ENCODE measurements at places on chromosomes 13 and 19.

- DNase-seq = no peak
Measured at GRCh38 chr19:35392742-35393715, 22.2 kb downstream of the GPR42 start.

- no peak for DNase-seq
Measured at GRCh38 chr13:76813000-76813691, 73.1 kb downstream of the KCTD12 start.

- peak; percentile 95 for DNase-seq
Measured at GRCh38 chr19:2702170-2703076, at the start of gene GNG7. GNG7 (minus strand) TSS chr19:2702694; CDS start chr19:2520688, 182,006 bp downstream.

- no peak for DNase-seq
Measured at GRCh38 chr13:37194428-37194861, 89.0 kb upstream of the CSNK1A1L start.

DNA sequence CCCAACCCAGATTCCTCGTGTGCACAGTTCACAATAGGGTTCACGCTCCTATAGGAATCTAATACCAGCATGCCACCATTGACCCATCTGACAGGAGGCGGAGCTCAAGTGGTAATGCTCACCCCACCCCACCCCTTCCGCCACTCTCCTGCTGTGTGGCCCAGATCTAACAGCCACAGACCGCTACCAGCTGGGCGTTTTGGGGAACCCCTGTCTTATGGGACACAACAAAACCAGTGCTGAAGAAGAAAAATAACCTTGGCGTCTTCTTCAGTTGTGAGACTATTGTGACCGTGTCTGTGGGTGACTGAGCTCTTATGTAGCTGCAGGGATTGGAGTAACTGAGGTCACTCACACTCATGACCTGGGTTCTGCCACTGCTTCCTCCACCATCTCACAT is 5.2 kb upstream of the OR10H1 start:
- DNase-seq = no peak

DNA sequence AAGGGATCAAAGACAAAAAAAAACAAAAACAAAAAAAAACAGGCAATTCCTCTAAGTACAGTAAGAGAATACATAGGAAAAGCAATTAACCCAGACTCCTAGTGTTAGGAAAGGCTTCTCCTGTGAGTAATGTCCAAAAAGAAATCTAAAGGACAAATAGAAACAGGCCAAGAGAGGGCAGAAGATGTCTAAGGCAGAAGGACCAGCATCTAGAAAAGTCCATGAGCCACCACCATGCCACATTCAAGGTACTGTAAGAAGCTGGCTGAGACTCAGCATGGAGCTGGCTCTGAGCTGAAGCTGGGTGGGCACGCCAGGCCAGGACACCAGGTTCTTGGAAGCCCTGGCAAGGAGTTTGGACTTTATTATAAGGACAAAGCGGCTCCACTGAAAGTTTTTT is 118.1 kb upstream of the FRY start:
- DNase-seq = no peak

GRCh38 chr19:57239982-57240310 is 486 bp upstream of the ZNF805 start:
- DNase-seq = no peak

- no peak for DNase-seq
Measured at GRCh38 chr13:20633802-20634201, 66.8 kb downstream of the IFT88 start.

GRCh38 chr13:28026508-28026907 is 38.0 kb upstream of the URAD start:
- no peak for DNase-seq

- DNase-seq = no peak
Measured at GRCh38 chr13:111963031-111963430, 103.9 kb upstream of the SOX1 start.

DNA sequence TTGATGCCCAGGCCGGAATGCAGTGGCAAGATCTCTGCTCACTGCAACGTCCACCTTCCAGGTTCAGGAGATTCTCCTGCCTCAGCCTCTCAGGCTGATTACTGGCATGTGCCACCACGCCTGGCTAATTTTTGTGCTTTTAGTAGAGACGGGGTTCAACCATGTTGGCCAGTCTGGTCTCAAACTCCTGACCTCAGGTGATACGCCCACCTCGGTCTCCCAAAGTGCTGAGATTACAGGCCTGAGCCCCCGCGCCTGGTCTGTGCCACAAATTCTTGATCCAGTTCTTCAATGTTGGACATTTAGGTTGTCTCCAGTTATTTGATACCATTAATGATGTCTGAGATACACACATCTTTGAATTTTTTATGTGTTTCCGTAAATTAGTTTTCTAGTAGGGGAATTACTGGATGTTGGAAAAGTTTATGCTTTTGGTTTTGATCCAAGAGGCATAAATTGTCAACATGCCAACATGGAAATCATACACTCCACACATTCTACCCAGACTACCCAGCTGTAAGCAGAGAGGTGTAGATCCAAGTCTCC is 525 bp upstream of the COG3 start:
- DNase-seq = no peak

DNA sequence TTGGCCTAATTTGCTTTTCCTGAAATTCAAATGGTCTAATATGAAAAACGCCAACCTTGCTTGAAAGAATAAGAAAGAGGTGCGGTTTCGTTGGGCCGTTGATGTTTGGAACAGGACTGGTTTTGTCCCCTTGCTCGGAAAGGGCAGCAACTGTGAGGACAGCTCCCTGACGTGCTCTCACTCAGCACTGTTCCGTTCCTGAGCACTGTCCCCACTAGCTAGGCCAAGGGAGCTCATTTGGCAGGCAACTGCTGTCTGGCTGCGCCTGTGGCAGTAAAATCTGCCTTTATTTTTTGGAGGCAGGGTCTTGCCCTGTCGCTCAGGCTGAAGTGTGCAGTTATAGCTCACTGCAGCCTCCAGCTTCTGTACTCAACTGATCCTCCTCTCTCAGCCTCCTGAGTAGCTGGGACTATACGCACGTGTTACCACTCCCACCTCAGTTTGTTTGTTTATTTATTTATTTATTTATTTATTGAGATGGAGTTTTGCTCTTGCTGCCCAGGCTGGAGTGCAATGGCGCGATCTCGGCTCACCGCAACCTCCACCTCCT is 4.5 kb downstream of the LDLR start:
- DNase-seq = no peak

DNA sequence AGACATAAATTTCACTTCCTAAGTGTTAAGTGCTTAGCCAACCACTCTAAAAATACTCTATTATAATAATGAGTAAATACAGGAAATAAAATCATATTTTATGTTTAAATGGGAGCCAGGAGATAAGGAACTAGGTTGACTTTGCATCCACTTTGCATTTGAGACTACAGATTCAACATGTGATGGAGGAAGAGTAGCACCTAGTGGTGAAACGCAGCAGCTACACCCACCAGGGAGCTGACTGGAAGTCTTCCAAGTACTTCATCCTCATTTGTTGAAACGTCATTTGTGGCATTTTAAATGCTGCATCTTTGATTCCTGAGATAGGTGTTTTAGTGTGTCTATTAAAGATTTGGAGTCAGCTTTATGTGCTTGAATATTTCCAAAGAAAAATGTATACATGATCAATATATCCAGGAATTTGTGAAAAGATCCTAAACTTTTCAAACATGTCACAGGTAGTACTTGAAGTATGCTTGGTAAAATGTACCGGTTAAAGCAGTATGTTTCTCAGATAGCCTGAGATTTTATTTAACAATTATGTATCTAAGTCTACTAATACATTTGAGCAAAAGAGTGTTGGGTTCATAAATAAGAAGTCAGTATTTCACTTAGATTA is 17.4 kb upstream of the KCTD12 start:
- peak; percentile 65 for DNase-seq
